ENCODE measurements at places on chromosomes 1 and 21. TPM values are rescaled to one million over a fixed set of nuclear protein-coding genes. Genes with fewer than 3 reads are reported as not detected.
A peak's percentile ranks its signal among the peaks of the same experiment; 100 is the strongest.

- H3K4me3 ChIP-seq: no peak overlapping the region
- H3K4me1 ChIP-seq: no peaks in the 10 kb centered on the region
- no peaks in the 10 kb centered on the region for H3K27me3 ChIP-seq
- no peak overlapping the region for H3K27ac ChIP-seq
- DNase-seq: no peak
- H3K36me3 ChIP-seq: no peaks in the 10 kb centered on the region
Measured at GRCh38 chr1:73475316-73475870, 722.6 kb downstream of the LRRIQ3 start.

- no peak for DNase-seq
- H3K27ac ChIP-seq: no peak overlapping the region
- peaks cover 5% of the 10 kb centered on the region for H3K4me1 ChIP-seq
- H3K36me3 ChIP-seq: no peaks in the 10 kb centered on the region
- no peaks in the 10 kb centered on the region for H3K27me3 ChIP-seq
Measured at GRCh38 chr1:80054129-80054528, 1047.6 kb upstream of the ADGRL4 start.

- H3K4me3 ChIP-seq: no peak overlapping the region
- no peaks in the 10 kb centered on the region for H3K4me1 ChIP-seq
- DNase-seq: no peak
- H3K27me3 ChIP-seq: peaks cover 16% of the 10 kb centered on the region
- no peaks in the 10 kb centered on the region for H3K36me3 ChIP-seq
Measured at GRCh38 chr1:242854466-242854865, 330.0 kb upstream of the PLD5 start.

DNA sequence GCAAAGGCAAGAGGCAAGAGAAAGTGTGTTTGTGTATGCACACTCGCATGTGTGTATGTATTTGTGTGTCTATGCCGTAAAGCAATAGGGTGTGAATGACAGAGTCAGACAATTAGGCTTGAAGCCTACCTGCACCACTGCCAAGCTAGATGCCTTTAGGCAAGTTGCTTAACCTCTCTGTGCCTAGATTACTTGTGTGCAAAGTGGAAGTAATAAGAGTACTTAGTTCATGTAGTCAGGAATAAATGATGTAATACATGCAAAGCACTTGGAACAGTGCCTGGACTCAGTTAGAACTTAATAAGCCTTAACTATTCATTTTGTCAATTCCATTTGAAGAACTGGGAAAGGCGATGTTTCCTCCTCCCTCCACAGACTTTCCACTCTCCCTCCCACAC, 31.7 kb downstream of the LAMB3 start:
- peak overlapping the region; percentile 40 for H3K27ac ChIP-seq
- peaks cover 21% of the 10 kb centered on the region for H3K4me1 ChIP-seq
- no peak for DNase-seq

DNA sequence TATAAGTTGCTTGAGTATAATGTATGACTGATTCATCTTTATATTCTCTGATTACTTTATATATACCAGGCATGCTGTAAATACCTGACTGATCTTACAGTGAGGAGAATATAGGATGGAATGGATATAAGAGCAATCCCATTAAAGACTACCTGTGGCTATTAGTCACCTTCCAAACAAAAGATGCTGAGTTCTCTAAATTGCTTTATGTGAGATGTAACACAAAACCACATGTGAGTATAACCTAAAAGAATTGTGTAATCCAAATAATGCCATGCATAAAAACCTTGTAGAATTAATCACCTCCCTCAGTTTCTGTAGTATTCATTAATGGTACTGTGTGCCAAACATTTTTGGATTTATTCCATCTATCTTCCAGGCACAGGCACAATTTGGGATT, 134.6 kb upstream of the LRRC7 start:
- no peaks in the 10 kb centered on the region for H3K36me3 ChIP-seq
- H3K4me3 ChIP-seq: no peak overlapping the region
- peaks cover 17% of the 10 kb centered on the region for H3K27me3 ChIP-seq
- no peak for DNase-seq

DNA sequence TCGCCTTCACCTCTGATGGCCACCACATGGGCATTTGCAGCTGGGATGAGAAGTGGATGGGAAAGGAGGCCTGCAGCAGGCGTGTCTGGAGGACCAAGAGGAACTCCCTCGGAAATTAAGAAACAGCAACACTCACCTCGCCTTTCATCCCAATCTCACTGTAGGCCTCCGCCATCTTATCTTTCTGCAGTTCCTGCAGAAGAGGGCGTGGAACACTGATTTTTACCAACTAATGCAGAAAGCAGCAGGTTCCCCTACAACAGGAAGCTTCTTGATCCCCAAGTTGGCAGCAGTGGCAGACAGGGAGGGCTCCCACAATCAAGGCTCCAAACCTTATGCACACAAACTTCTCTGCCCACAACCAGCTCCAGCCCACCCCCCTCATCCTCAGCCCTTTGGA, 84.4 kb downstream of the CD247 start:
- peaks cover 4% of the 10 kb centered on the region for H3K4me1 ChIP-seq
- DNase-seq: no peak
- no peak overlapping the region for H3K27ac ChIP-seq
- peaks cover 31% of the 10 kb centered on the region for H3K27me3 ChIP-seq
- no peak overlapping the region for H3K4me3 ChIP-seq

- H3K4me3 ChIP-seq: no peak overlapping the region
- no peaks in the 10 kb centered on the region for H3K36me3 ChIP-seq
- no peak overlapping the region for H3K27ac ChIP-seq
- no peaks in the 10 kb centered on the region for H3K27me3 ChIP-seq
- H3K4me1 ChIP-seq: no peaks in the 10 kb centered on the region
Measured at GRCh38 chr1:111054656-111055055, 85.2 kb downstream of the DRAM2 start.

- no peaks in the 10 kb centered on the region for H3K36me3 ChIP-seq
- H3K27me3 ChIP-seq: peaks cover 76% of the 10 kb centered on the region
- H3K4me3 ChIP-seq: no peak overlapping the region
- H3K27ac ChIP-seq: no peak overlapping the region
Measured at GRCh38 chr1:7199077-7199779, 414.0 kb downstream of the CAMTA1 start.

KLHDC9 gene
- total RNA-seq: 4.2 TPM

DNA sequence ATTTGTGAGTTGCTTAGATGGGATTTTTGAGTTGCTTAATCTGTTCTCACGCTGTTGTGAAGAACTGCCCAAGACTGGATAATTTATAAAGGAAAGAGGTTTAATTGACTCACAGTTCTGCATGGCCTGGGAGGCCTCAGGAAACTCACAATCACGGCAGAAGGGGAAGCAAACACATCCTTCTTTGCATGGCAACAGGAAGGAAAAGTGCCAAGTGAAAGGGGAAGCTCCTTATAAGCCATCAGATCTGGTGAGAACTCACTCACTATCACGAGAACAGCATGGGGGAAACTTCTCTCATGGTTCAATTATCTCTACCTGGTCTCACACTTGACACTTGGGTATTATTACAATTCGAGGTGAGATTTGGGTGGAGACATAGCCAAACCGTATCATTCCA, 10.3 kb downstream of the CLIC6 start:
- peaks cover 9% of the 10 kb centered on the region for H3K4me1 ChIP-seq
- peaks cover 9% of the 10 kb centered on the region for H3K27me3 ChIP-seq
- no peak overlapping the region for H3K4me3 ChIP-seq

LCE2C gene
- total RNA-seq: not detected

TRIM17 gene
- total RNA-seq: 28.8 TPM

ZNF593OS gene
- not detected for total RNA-seq

- DNase-seq: no peak
- no peak overlapping the region for H3K27ac ChIP-seq
- H3K4me3 ChIP-seq: no peak overlapping the region
- H3K4me1 ChIP-seq: no peaks in the 10 kb centered on the region
- no peaks in the 10 kb centered on the region for H3K36me3 ChIP-seq
- H3K27me3 ChIP-seq: peaks cover 23% of the 10 kb centered on the region
Measured at GRCh38 chr21:44377922-44378645, 24.7 kb downstream of the TRPM2 start.

GRCh38 chr21:29332461-29333362, 34.0 kb downstream of the BACH1 start:
- no peaks in the 10 kb centered on the region for H3K27me3 ChIP-seq
- no peaks in the 10 kb centered on the region for H3K4me1 ChIP-seq
- no peak overlapping the region for H3K4me3 ChIP-seq
- H3K36me3 ChIP-seq: peaks cover 14% of the 10 kb centered on the region

GRCh38 chr1:205272536-205272935, 44.8 kb downstream of the TMCC2 start:
- H3K36me3 ChIP-seq: peaks cover 2% of the 10 kb centered on the region
- DNase-seq: no peak
- H3K4me1 ChIP-seq: peaks cover 5% of the 10 kb centered on the region

PAQR6 gene
- 30.1 TPM for total RNA-seq

S100A3 gene
- total RNA-seq: not detected

All from mesothelial cell of epicardium (in vitro differentiated cells).